ENCODE measurements at places on chromosomes 12 and 14.

DNA sequence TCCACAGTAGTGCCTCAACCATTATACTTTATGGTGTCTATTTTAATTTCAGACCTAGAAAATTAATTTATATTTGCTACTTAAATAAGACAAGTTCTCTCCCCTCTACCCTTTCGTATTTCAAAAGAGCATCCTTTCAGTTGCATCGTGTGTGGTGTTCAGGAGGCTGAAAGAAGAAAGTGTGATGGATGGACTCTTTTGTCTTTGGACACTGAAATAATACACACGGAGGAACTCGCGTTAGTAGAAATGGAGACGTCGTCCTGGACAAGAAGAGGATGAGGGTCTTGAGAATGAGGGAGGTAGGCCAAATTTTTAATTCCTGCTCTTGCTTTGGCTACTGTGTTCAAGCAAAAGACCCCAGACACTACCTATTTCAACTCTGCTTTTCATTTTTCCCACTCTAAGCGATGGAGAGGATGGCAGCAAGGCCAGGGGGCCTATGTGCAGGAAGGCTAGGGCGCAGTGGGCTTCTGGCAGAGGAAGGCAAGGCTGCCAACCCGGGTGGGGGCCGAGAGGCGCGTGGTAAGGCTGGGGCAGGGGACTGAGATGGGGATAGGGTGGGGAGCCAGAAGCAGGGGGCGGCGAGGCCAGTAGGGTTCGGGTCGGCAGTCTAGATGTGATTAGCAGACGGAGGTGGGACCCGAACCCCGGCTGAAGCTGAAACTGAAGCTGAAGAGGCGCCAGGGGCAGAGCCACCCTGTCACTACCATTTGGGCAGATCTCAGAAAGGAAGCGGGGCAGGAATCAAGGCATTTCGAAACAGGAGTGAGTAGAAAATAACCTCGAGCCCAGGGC, 722 bp downstream of the TMED8 start:
- DNase-seq = peak; percentile 36

GRCh38 chr12:102425109-102426039, 55.0 kb downstream of the IGF1 start:
- DNase-seq = no peak

DNA sequence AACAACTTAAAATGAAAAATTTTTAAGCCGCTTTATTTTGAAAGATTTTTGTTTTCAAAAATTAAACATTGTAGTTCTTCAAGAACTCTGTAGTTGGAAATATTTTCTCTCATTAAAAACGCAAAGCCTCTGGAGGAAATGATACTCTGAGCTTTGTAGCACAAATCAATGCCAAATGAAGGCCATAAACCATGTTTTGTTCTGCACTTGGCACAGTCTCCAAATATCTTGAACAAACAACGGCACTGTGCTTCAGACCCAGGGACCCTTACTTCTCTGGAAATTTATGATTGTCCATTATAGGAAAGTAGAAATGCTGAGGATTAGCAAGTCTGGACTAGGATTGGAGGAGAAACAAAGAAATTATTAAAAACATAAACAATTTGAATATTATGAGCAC, 160.8 kb upstream of the BMP4 start:
- DNase-seq = no peak

- peak; percentile 89 for DNase-seq
Measured at GRCh38 chr12:91109148-91109564, 2.1 kb downstream of the LUM start.

DNA sequence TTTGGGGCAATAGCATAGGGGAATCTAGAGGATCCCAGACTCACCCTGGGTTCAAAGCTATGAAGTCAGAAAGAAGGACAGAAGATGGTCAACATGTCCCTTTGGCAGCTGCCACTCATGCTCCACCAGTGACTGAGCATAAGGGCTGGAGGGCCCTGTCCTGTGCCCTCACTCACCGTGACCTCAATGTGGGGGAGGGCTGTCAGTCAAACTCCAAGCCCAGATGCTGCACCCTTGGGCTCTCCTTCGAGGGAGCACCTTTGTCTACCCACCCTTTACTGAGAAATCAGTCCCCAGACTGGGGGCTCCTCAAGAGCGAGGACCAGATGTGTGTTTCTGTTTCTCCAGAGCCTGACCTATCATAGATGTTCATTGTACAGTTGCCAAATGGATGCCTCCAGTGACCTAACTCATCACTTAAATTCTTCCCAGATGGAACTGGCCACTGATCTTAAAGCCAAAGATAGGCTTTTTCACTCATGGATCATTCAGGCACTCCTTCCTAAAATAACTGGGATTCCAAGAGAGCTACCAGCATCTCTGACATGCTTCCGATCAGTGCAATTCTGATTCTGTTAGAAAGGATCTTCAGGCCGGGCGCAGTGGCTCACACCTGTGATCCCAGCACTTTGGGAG, 27.2 kb upstream of the VSX2 start:
- DNase-seq = peak; percentile 13

GRCh38 chr12:105064564-105065178, 19.6 kb downstream of the ALDH1L2 start:
- no peak for DNase-seq

GRCh38 chr14:24734917-24735500, 101.0 kb upstream of the GZMB start:
- peak; percentile 67 for DNase-seq

DNA sequence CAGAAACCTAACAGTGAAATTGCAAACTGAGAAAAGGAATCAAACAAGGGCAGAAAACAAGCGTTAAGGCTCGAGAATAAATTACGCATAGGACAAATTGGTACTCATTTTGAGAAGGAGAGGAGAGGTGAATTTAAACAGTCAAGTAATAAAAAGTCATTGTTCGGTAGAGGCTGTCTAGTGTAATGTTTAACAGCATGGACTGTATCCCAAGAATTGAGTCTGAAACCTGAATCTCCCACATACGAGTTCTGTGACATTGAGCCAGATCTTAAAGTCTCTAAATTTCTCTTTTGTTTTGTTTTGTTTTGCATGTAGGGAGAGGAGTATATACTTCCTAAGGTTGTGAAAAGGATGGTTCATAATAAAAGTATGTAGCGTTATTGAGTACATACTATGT, 216.5 kb upstream of the BTG1 start:
- DNase-seq = no peak

- no peak for DNase-seq
Measured at GRCh38 chr12:67593461-67594330, 54.8 kb upstream of the DYRK2 start.

DNA sequence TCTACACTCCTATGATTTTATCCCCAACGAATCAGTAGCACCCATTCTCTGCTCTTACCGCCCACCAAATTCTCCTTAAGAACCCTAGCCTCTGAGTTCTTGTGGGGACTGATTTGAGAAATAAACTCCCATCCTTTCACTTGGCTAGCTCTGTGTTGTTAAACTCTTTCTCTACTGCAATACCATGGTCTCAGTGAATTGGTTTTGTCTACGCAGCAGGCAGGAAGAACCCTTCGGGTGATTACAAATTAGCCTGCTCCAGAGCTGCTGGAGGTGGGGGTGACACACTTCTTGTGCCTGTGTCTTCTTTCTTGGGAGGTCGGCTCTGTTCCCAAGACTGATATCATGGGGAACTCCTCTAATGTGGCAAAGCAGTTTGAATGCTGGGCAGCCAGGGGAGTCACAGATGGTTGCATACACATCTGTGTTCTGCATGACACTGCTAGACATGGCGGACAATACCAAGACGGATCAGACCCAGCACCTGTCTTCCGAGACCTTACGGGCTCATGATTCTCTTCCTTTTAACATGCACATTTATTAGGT, 1.6 kb upstream of the C1S start:
- no peak for DNase-seq

DNA sequence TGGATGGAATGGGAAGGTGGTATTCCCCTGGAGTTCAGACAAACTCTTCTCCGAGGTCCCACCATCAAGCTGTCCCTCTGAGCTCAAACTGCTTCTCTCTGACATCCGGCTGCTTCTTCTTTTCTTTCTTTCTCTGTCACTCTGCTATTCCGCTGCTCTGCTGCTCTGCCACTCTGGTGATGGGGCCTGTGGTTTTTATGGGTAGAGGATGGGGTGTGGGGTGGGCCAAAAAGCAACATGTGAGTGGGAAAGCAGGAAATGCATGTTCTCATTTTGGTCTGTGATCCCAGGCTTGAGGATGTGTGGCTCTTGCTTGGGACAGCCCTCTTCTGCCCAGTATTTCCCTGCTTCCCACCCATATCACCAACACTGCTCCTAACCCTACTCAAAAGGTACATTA, 30.6 kb downstream of the CLECL1 start:
- no peak for DNase-seq

DNA sequence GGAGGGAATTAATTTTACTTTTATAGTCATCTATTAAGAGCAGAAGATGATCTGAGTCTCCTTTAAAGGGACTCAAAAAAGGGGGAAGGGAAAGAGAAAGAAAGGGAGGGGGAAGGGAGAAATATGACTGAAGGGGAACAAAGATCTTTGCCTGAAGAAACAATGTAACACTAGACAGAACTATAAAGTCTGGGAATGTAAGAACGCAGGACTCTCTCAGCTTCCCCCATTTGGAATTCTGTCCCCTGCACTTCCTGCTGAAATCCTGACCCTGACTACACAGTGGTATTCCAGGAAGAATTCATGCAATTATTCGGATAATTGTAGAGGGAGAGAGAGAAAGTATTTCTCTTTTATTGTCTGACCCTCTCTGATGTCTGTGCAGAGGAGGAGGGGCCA, 8.6 kb upstream of the HOXC11 start:
- peak; percentile 82 for DNase-seq

- DNase-seq = no peak
Measured at GRCh38 chr12:109981311-109981710, 14.9 kb downstream of the GIT2 start.

GRCh38 chr12:124737040-124737419, 126.6 kb downstream of the SCARB1 start:
- no peak for DNase-seq

DNA sequence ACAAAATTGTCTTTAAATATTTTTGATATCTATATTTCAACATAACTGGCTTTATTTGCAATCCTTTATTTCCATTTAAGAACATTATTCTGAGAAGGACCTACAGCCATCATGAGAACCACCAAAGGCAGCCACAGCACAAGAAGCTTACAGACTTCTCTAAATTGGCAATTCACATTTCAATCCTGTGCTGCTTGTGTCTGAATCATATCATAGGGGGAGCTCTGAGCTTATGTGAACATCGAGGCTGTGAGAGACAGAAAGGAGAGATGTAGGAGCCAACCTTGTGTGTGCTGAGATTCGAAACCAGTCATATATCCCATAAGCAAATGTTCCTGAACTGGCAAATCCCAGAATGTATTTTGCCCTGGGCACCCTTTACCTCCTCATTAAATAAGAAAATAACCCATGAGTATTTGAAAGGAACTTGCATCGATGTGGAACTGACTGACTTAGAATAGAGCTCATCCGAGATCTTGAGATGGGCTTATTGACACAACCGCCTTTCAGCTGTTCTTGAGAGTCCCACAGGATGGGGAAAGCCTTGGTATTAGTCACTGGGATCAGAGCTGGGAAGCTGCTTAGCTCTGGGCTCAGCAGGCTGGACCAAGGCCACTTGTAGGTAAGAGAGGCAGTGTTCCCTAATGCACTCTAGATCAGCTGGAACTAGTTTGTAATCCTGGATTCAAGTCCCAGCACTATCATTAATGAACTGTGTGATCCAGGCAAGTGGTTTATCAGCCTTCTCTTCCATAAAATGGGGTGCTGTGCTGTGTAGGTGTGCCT, 329.8 kb downstream of the CACNA1C start:
- DNase-seq = peak; percentile 55

GRCh38 chr12:23758608-23759007, 190.9 kb downstream of the SOX5 start:
- DNase-seq = no peak

DNA sequence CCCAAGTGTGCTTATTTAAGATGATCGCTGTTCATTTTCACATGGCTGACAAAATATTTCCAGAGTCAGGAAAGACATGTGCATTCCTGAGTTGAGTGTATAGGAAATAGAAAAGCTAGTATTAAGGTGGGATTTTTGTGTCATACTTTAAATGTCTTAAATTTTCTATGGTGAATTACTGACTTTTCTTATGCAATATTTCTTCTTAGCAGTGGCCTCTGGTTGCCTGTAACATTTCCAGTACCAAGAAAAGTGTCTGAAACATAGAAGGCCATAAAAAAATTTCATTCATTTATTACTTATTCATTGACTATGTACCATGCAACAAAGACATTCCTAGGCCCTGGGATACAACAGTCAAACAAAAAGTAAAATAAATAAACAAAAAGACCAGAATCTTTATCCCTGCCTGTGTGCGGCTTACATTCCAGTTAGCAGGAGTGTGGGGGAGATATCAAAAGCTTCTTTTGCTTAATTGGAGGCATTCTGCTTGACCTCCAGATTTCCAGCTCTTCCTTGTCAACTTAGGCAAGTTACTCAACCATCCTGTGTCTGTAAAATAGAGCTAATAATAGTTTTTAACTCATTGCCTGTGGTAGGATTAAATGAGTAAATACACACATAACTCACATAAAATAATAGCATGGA, 216.3 kb upstream of the FLRT2 start:
- DNase-seq = peak; percentile 87

GRCh38 chr14:50666772-50667683, 1.1 kb downstream of the SAV1 start:
- peak; percentile 74 for DNase-seq

GRCh38 chr14:67674139-67674479, 323 bp downstream of the VTI1B start:
- DNase-seq = peak; percentile 74

DNA sequence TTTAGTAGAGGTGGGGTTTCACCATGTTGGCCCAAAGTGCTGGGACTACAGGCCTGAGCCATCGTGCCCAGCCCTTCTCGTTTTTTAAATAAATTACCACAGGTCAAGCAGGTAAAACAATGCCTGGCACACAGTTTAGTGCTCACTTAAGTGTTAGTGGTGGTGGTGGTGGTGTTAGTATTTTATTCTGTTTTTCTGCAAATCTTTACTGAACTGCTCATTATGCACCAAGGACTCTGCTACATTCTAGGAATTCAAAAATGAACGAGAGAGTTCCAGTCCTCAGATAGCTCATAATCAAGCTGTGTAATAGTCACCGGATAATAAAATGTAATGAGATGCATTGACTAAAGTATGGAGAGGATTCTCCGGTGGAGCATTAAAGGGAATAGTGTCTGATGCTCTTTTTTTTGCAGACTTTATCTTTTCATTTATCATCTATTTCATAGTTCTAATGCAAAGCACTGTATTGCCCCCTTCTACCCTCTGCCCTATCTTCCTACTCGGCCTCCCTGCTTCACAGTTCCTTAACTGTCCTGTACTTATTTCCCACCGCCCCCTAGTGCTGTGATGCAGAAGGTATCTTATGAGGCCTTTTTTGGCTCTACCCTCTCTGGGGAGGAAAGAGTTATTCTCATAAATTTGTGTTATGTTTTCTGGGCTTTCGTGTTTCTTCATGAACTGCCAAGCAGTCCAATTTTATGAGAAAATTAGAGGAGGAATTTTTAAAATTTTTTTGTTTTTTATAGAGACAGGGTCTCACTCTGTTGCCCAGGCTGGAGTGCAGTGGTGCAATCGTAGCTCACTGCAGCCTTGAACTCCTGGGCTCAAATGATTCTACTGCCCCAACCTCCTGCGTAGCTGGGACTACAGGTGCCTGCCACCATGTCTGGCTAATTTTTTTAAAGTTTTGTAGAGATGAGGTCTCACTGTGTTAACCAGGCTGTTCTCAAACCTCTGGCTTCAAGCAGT, 1.0 kb downstream of the ITFG2 start:
- peak; percentile 79 for DNase-seq

Measured in EH (cell line).